ENCODE measurements at places on chromosomes 6 and 20.

- DNase-seq: no peak
Observed at GRCh38 chr6:146301764-146302163, 241.9 kb upstream of the RAB32 start.

DNA sequence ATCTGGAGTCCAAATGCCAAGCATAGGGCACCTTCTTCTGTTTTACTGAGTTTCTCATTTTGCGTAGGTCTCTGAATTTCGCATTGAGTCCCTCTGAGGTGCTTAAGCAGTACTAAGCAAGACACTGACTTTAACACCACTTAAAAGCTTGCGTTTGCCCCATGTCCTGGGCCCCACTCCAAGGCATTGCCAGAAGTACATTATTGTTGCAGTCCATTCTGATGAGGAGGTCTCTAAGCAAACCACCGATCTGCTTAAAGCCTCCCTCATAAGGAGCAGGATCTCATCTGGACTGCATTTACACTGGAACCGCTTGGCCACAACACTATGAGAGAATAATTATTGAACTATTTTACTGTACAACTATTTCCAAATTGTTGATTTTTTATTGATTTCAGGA lies 16.3 kb downstream of the BMP2 start:
- DNase-seq: no peak

- DNase-seq: no peak
Observed at GRCh38 chr6:166476634-166477215, 94.0 kb upstream of the MPC1 start.

GRCh38 chr6:43833223-43833995 lies 63.4 kb downstream of the VEGFA start:
- DNase-seq: no peak

DNA sequence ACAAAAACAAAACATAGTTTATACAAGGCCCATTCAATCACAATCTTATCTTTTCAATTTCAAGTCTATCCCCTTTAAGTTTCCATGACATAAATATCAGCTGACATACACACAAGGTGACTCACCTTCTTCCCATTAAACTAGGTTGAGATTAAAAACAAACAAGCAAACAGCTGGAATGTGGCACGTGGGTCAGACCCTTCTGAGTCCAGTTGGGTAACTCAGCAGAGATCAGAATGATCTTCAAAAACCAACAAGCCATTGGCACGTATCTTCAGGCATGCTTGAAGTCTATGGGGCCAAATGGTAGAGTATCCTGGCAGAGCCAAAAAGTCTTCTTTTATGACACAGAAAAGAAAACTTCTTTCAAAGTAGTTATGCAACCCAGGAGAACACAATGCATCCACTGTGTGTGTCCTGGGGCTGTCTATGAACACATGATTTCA lies 603.5 kb upstream of the CITED2 start:
- no peak for DNase-seq

DNA sequence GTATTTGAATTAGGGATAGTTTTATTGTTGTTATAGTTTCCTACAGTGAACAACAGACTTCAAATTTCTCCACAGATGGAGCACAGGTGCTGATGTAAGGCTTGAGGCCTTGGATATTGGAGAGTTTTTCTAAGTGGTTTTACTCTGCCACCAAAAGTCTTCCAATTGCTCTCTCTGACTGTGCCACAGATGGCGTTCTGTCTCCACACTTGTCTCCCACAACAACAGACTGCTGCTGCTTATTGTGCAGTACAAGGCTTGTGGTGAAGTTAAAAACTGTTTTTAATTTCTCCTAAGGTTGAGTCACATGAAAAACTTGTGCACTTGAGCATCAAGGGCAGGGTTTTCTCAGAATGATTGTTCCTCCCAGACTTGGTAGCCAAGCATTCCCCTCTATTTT lies 460.9 kb upstream of the KHDRBS2 start:
- DNase-seq: no peak

GRCh38 chr6:36858407-36858981 lies 16.1 kb downstream of the PPIL1 start:
- no peak for DNase-seq

DNA sequence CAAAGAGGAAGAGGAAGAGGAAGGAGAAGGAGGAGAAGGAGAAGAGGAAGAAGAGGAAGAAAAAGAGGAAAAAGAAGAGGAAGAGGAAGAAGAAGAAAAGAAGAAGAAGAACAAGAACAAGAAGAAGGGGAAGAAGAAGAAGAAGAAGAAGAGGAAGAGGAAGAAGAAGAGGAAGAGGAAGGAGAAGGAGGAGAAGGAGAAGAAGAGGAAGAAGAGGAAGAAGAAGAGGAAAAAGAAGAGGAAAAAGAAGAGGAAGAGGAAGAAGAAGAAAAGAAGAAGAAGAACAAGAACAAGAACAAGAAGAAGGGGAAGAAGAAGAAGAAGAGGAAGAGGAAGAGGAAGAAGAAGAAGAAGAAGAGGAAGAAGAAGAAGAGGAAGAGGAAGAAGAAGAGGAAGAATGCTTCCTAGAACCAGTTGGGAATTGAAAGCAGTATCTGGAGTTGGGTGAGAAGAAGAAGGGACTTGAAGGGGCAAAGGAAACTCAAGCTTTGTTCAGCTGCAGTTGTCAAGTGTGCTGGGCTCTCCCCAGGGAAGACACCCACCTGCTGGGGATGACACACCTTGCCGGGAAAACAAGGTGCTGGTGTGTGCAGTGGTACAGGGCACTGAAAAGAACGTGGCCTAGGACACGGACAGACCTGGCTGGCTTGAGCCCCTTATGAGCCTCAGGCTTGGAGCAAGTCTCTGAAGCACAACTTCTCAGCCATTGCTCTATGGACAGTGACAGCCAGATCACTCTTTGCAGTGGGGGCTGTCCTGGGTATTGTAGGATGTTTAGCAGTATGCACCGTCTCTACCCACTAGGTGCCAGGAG lies 30.1 kb upstream of the ARFGEF2 start:
- no peak for DNase-seq

- no peak for DNase-seq
Observed at GRCh38 chr20:3334156-3334943, 73.1 kb downstream of the DNAAF9 start.

DNA sequence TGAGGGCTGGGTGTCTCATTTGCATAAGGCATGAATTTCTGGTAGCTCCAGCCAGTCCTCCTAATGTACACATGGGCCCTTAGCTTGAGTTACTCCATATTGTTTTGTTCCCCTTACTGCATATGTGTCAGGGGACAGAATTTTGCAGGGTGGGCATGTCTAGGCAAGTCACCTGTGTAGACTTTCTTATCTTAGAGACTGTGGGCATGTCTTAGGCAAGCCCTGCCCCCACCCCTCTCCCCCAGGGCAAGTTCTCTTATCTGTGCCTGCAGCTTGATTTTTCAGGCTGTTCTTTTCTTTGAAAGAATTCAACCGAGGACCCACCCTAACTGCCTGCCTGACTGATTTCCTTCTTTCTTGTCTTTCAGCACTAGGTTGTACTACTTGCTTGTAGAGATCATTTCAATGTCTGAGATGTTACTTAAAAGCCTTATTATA lies 32.1 kb downstream of the NHLRC1 start:
- no peak for DNase-seq

GRCh38 chr20:13857304-13857703 lies 72.5 kb downstream of the NDUFAF5 start:
- no peak for DNase-seq

GRCh38 chr6:143258945-143259344 lies 191.6 kb downstream of the ADAT2 start:
- DNase-seq: peak; percentile 26

DNA sequence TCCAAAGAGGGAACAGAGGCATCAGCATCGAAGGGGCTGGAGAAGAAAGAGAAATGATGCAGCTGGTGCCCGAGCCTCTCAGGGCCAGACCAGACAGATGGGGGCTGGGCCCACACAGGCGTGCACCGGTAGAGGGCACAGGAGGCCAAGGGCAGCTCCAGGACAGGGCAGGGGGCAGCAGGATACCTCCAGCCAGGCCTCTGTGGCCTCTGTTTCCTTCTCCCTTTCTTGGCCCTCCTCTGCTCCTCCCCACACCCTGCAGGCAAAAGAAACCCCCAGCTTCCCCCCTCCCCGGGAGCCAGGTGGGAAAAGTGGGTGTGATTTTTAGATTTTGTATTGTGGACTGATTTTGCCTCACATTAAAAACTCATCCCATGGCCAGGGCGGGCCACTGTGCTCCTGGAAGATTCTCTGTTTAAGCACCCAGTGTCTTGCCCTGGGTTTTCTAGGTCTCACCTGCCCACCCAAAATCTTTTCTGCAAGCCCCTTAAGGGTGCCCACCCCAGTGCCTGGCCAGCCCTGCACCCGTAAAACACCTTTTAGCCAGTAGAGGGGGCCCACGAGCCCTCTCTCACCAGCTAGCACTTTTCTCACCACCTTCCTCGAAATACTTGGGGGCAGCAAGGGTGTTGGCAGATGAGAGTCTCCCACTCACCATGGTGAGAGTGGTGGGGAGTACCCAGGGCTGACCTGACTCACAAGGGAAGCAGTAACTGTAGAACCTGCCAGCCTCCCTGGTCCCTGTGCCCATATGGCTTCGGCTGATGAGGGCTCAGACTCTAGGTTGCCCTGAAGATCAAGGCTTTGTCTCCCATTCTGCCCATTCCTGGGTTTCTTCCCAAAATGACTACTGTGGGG lies 35.7 kb upstream of the ID1 start:
- peak; percentile 57 for DNase-seq

DNA sequence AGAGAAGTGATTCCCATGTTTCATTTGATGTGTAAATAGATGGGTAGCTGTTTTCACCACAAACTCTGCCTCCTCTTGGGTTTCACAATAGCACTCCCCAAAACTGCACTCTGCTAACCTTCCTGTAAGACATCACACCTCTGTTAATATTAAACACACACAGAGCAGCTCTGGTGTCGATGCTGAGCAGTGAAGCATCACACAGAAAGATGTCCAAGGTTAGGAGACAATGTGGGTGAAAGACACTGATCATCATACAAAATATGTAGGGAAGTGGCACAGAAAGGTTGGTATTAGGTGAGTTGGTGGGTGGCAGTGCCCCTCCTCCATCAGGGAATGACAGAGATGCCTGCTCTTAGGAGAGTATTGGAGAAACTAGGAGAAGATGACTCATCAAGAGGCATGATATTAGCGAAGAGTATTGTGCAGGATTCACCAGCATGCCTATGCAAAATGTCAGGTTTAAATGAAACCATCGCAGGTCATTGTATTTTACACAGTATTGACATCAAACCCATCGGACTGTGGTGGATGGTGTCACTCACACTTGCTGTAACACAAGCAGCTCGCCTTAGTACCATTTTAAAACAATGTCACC lies 199.7 kb downstream of the TBXT start:
- no peak for DNase-seq

DNA sequence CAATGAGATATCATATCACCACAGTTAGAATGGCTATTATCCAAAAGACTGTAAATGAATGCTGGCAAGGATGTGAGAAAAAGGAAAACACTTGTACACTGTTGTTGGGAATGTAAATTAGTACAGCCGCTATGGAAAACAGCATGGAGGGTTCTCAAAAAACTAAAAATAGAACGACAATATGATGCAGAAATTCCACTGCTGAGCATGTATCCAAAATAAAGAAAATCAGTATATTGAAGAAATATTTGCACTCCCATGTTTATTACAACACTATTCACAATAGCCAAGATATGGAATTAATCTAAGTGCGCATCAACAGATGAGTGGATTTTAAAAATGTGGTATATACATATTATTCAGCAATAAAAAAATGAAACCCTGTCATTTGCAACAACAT lies 898.9 kb upstream of the MAN1A1 start:
- DNase-seq: no peak

GRCh38 chr6:160300076-160300695 lies 41.6 kb upstream of the SLC22A2 start:
- DNase-seq: no peak

DNA sequence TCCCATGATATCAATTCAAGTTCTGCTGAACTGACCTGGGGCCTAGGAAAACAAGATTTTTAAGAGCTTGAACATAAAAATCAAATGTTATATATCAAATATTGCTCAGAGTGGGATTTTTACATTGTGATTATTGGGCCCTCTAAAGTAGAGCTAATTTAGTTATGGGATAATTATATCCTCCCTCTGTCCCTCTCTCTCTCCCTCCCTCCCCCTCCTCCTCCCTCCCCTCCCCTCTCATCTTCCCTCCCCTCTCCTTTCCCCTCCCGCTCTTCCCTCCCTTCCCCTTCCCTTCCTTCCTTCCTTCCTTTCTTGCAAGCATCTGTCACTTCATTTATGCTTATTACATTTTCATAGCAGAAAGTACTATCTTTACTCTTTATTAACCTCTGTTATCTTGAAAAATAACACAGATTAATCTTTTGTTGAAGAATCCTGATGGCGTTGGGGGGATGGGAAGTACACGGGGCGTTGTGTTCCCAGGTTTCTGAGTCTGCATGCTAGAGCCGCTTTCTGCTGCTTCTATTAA lies 32.8 kb downstream of the KIF25 start:
- DNase-seq: no peak

- no peak for DNase-seq
Observed at GRCh38 chr20:62191781-62192559, 9.1 kb downstream of the MTG2 start.

DNA sequence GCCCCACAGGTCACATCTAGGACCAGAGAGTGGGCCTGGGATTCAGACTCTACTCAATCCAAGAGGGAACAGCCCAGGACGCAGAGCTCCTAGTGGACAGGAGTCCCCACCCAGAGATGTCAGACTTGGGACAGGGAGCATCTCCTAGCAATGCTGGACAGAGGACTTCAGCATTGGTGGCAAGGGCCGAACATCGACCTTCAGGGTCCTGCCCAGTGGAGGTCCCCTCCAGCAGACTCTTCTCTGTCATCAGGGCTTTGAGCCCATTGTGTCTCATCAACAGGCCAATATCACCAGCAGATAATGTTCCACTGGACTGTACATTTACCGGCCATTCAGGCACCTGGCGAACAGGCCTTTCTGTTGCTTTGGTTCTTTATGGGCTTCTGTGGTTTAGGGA lies 159.8 kb upstream of the SNX9 start:
- DNase-seq: no peak

DNA sequence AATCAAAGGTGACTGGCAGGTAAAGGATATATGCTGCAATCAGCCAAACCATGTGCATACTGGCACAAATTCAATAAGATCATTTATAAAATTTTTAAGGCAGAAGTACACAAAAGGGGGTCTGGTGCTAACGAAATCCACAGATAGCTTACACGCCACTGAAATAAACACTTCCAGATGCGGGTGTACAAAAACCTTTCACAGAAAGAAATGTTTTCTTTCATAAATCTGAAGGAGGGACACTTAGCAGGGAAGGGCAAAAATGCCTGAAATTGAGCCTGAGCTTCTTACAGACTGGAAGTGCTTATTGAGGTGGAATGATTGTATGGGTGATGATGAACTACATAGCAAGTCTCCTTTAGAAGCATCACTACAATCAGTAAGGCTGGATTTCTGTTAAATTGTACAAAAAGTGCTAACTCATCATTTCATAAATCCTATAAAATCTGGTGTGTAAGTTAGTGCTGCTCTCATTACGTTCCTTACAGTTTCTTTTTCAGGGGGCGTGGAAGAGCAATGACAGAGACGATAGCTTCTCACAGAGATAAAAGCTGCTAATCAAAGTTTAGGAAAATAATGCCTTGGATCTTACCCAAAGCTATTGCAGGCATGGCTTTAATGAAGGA lies 409.3 kb upstream of the RUNX2 start:
- DNase-seq: no peak

- no peak for DNase-seq
Observed at GRCh38 chr20:50798650-50799049, 3.8 kb downstream of the BCAS4 start.

GRCh38 chr6:3339811-3340210 lies 81.1 kb downstream of the PSMG4 start:
- DNase-seq: no peak

All from Kasumi-1 (cell line).